Naive thymus-derived CD4-positive, alpha-beta T cell (primary cell): ENCODE measurements at places on chromosomes 3 and 15.

- no peak overlapping the region for H3K4me3 ChIP-seq
- H3K36me3 ChIP-seq, result no peaks in the 10 kb centered on the region
- H3K27me3 ChIP-seq, result no peaks in the 10 kb centered on the region
- no peak overlapping the region for H3K27ac ChIP-seq
- DNase-seq, result no peak
- H3K4me1 ChIP-seq, result no peaks in the 10 kb centered on the region
Observed at GRCh38 chr3:37071921-37072320, 78.6 kb downstream of the MLH1 start.

- no peaks in the 10 kb centered on the region for H3K27me3 ChIP-seq
- no peak overlapping the region for H3K4me3 ChIP-seq
- no peaks in the 10 kb centered on the region for H3K36me3 ChIP-seq
- H3K27ac ChIP-seq, result no peak overlapping the region
- H3K4me1 ChIP-seq, result no peaks in the 10 kb centered on the region
- no peak for DNase-seq
Observed at GRCh38 chr3:148582126-148582525, 115.6 kb upstream of the AGTR1 start.

DNA sequence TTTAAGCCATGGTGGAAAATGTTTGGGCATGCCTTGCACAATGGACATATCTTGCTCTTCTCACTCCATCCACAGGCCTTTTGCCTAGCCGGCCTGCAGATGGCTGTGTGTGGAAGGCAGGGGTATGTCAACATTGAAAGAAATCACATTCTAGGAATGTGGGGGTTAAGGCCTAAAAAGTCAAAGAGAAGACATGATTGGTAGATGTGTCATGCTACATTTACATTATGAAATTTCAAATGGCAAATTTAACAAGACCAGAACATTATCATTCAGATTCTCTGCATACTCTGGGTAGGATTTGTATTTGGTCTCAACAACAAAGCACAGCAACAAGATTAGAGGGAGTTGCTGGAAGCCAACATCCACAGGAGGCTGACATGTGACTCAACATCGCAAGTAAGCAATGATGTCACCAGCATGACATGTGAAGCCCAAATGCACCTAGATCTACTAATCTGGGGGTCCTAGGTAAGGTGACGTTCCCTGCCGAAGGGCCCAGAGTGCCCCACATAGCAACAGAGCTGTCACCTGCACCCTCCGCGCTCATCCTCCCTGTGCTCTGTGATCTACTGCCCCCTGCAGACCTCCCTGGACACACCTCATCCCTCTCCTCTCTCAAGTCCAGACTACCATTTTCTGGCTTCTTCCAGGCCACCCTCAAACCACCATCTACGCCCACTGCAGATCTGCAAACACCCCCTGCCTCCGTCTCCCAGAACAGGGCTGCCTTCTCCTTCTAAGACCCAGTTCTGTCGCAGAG is 39.4 kb downstream of the CLDN18 start:
- H3K27me3 ChIP-seq, result no peaks in the 10 kb centered on the region
- no peak overlapping the region for H3K27ac ChIP-seq
- no peak overlapping the region for H3K4me3 ChIP-seq
- no peaks in the 10 kb centered on the region for H3K36me3 ChIP-seq
- DNase-seq, result no peak

GRCh38 chr15:91965501-91966193 is 112.1 kb downstream of the SLCO3A1 start:
- H3K4me3 ChIP-seq, result no peak overlapping the region
- H3K4me1 ChIP-seq, result peaks cover 3% of the 10 kb centered on the region
- H3K27me3 ChIP-seq, result no peaks in the 10 kb centered on the region
- H3K36me3 ChIP-seq, result no peaks in the 10 kb centered on the region

- no peak overlapping the region for H3K27ac ChIP-seq
- no peak for DNase-seq
- H3K27me3 ChIP-seq, result no peaks in the 10 kb centered on the region
- H3K4me3 ChIP-seq, result no peak overlapping the region
Observed at GRCh38 chr3:160395297-160395696, 3.7 kb downstream of the IFT80 start.

DNA sequence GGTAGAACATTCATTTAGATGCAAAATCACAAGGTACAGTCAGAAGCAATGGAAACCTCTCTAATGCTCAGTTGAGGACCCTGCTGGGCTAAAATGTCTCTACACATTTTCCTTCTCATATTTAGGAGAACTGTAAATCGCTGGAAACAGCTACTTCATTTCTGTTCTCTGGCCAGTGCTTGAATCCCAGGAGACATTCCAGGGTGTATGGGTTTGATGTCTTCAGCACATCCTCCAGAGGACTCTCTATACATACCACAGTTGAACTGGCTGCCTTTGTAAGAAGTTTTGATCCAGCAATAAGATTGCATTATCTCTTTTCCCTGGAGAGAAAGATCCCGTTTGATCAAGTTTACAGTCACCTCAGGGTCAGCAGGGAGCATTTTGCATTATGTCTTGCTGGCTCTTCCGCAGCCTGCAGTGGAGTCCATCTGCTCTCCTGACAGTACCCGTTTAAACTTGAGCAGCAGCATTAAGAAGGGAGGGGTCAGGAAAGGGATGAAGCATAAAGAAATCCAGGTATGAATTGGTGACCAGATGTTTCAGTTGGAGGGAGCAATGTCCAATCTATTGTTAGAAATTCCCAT is 676.0 kb downstream of the EPHA3 start:
- no peak overlapping the region for H3K4me3 ChIP-seq
- no peaks in the 10 kb centered on the region for H3K36me3 ChIP-seq
- no peak for DNase-seq
- H3K4me1 ChIP-seq, result no peaks in the 10 kb centered on the region
- no peak overlapping the region for H3K27ac ChIP-seq
- no peaks in the 10 kb centered on the region for H3K27me3 ChIP-seq

GRCh38 chr15:71191296-71191695 is 76.0 kb downstream of the THSD4 start:
- H3K36me3 ChIP-seq, result no peaks in the 10 kb centered on the region
- H3K27me3 ChIP-seq, result no peaks in the 10 kb centered on the region
- H3K4me3 ChIP-seq, result no peak overlapping the region
- DNase-seq, result no peak
- H3K4me1 ChIP-seq, result no peaks in the 10 kb centered on the region

GRCh38 chr3:46851364-46852333 is 11.6 kb downstream of the MYL3 start:
- H3K4me1 ChIP-seq, result no peaks in the 10 kb centered on the region
- DNase-seq, result no peak
- H3K4me3 ChIP-seq, result no peak overlapping the region
- H3K27ac ChIP-seq, result no peak overlapping the region
